PC-3 (cell line): ENCODE measurements at places on chromosomes 12 and 14. TPM values are rescaled to one million over a fixed set of nuclear protein-coding genes. Genes with fewer than 3 reads are reported as not detected.

DNA sequence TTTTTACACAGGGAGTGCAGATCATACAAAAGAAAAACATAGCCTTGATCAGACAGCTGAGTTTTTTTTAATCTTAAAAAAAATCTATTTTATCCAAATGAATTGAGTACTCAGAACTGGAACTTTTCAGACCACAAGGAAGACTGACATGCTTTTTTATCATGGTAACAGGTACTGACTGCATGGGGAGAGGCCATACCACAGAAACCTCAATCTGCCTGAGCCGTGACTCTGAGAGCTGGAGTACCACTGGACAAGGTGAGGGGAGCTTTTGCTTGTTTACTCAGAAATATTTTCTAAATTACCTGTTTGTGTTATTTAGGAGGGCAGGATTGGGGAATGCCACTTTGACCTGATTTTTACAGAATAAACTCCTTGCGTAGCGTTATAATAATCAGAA is 143.9 kb downstream of the ALX1 start:
- no peak for DNase-seq

ARHGEF40 gene
- total RNA-seq, result 2.7 and 3.9 TPM in 2 replicates

DNA sequence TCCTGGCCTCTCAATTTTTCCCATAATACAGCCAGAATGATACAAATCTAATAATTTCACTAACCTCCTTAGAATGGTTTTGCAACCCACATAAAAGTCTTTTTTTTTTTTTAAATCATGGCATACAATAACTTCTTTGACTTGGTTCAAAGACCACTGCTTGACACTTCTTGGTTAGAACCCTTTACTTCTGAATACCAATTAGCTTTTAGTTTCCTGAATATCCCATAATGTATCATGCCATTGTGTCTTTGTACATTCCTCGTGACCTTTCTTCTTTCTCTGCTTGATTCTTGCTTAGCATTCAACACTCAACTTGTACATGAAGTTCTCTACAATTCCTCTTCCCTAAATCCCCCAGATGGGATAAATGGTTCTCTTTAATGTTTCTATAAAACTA is 19.3 kb downstream of the KLHL28 start:
- DNase-seq, result no peak

GRCh38 chr14:95993768-95994592 is 45.2 kb upstream of the C14orf132 start:
- peak; percentile 49 for DNase-seq

DNA sequence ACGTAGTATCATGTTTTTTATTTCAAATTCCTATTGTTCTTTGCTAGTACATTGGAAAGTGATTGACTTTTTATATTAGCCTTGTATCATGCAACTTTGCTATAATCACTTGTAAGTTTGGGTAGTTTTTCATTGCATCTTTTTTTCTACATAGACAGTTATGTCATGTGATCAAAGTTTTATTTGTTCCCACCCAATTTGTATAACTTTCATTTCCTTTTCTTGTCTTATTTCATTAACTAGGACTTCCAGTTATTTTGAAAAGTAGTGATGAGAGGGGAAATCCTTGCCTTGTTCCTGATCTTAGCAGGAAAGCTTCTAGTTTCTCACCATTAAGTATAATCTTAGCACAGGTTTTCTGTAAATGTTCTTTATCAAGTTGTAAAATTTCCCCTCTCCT is 9.8 kb upstream of the KRT6A start:
- DNase-seq, result no peak

- DNase-seq, result no peak
Observed at GRCh38 chr12:122152754-122153153, 21.3 kb downstream of the IL31 start.

DNA sequence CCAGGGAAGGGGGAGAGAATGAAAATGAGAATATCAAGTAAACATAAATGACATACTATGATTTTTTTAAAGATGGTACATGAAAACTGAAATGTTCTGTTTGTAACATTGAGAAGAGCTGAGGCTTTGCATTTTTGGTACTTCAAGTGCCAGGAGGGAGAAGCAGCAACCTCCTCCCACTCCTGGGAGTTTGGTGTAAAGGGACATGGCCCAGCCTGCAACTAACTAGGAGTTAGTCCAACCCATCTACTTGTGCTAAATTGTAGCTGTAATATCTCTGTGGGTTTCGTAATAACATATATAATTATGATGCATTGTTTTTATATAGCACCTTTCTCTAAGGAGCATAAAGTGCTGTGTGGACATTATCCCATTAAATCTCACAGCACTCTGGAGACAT is 517.5 kb downstream of the NELL2 start:
- DNase-seq, result no peak

- DNase-seq, result no peak
Observed at GRCh38 chr14:49196327-49196726, 389.9 kb downstream of the RPS29 start.

GUCY2C gene
- total RNA-seq, result not detected in 2 replicates

IL31 gene
- total RNA-seq, result not detected in 2 replicates

SSTR1 gene
- 0.07 and 0.23 TPM in 2 replicates for total RNA-seq

FOXG1 gene
- not detected in 2 replicates for total RNA-seq

DNA sequence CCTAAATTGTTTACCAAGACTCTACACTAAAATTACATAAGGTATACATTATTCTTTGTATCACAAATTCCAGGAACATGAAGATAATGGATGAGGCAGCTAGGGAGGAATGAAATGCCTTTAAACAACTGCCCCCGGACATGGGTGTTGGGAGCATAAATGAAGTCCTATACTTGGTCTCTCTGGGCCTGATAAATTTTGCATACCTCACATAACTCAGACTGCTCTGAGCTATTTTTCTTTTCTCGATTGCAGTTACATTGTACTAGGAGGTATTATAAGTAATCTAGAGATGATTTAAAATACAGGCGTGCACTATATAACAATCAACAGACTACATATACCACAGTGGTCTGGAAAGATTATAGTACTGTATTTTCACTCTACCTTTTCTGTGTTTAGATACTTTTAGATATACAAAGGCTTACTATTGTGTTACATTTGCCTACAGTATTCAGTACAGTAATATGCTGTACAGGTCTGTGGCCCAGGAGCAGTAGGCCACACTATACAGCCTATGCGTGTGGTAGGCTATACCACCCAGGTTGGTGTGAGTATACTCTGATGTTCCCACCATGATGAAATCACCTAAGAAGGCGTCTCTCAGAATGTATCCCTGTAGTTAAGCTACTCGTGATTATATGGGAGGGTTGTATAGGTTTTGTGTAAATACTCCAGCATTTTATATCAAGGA is 14.3 kb downstream of the FNTB start:
- no peak for DNase-seq

ACTR6 gene
- 18.4 and 21.2 TPM in 2 replicates for total RNA-seq

DNA sequence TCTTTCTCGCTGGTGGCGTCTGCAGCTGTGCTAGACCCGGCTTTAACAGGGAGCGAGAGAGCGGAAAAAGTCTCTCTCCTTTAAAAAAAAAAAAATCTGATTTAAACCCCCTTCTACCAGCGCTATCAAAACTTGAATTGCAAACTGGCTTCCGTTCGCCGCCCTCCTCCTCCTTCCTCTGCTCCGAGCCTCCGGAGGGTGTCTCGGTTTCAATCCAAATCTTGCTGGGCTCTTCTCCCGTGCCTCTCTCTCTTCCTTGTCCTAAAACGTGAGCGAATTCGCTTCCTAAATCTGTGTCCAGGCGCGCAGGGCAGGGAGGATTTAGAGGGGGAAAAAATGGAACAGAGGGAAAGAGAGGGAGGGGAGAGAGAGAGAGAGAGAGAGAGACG is 272 bp downstream of the TBX3 start:
- no peak for DNase-seq

DNA sequence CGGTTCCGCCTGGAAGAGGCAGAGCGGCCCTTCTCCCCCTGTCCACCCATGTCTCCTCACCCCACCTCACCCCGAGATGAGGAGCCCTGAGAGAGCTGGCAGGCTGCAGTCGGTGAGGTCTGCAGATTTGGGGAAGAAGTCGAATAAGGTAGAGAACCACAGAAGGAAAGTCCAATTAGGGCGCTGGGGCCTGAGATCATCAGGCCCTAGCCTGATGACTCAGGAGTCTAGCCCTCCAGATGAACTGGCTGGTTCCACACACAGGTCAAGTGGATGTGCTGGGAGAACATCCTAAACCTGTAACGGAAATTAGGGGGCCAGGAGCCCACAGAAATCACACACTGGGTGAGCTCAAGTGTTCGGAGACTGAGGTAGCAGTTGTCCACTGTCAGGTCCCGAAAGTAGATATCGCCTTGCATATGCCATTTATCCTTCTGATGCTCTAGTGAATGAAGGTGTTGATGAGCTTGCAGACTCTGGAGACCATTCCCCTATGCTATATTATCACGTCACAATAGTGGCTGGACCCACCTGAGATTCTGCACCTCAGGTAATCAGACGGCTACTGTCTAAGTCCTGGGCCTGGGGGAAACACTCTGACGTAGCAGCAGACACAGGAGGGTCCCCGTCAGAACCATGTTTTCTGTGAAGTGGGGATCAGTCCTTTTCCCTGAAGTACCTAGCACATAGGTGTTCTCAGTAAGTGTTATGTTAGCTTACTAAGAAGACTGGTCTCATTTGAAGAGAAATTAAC is 886 bp upstream of the METTL17 start:
- no peak for DNase-seq
